Activated naive CD4-positive, alpha-beta T cell treated with Interleukin-2 at 50 U/mL for 16 hours (primary cell): ENCODE measurements at places on chromosomes 7 and 10.

DNA sequence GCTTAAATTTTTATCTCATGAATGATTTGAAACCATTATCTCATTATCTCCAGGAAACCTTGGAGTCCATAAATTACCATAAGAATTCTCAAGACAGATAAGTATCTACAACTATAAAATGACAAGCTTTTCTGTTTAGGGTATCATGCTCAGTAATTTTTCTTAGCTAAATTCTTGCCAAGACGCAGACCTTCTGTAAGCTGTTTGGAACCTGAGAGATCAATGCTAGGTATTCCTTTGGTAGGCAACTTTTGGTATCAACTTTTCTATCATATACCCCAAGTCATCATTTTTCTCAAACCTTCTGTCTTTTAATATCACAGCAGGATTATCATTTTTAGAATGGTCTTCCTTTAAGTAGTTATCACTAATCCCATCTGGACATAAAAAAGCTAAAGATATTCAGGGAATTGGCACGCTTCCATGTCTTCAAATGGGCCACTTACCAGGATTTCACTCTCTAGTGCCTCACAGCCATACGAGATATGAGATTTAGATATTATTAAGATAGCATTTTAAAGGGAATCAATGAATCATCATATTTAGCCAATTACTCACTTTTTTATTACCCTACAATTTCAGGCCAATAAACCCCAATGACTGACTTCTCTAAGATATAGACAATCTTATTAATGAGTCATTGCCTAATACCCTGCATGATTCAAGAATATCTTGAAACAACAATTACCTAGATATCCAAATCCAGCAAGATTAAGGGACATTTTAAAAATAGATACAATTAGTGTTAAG lies 544.1 kb downstream of the HTR7 start:
- no peak for DNase-seq

DNA sequence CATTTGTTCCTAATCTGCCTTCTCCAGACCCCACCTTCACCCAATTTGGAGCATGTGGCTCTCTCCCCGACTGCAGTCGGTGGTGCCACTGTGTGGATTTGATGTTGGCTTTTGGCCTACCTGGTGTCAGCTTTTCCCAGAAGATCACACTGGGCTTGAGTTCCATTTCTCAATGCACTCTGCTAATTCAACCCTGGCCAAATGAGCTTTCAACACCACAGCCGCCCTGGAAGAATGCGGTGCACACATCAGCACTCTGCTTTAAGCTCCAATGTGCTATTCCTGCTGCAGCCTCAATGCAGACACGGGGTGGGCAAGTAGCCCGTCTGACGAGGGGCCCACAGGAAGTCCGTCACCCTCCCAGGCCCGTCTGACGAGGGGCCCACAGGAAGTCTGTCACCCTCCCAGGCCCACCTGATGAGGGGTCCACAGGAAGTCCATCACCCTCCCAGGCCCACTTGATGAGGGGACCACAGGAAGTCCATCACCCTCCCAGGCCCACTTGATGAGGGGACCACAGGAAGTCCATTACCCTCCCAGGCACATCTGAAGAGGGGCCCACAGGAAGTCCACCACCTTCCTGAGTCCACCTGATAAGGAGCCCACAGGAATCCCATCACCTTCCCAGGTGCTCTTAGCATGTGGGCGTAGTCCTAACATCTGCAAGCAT lies 64.4 kb downstream of the ASB13 start:
- no peak for DNase-seq

GRCh38 chr7:128694738-128695137 lies 22.6 kb downstream of the GARIN1A start:
- no peak for DNase-seq

DNA sequence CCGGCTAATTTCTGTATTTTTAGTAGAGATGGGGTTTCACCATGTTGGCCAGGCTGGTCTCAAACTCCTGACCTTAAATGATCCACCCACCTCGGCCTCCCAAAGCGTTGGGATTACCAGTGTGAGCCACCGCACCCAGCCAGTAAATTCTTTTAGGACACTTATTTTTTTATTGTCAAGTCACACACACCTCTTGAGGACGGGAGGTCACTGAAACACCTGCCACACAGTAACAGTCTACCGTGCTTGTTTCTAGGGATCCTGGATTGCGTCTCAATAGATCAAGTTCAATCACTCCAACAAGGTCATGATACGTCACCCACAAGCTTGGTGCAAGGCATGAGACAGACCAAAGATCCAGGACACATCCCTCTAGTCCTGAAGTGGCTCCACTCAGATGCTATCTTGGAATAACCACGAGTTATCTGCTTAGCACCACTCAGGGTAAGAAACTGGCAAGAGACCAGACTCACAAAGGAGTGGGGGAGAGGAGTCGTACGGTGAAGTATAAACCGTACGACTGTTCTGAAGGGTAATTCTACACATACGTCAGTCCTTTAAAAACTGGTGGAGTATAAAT lies 58.9 kb upstream of the NCAPG2 start:
- DNase-seq, result no peak

GRCh38 chr10:103569896-103570295 lies 76.4 kb downstream of the NEURL1 start:
- no peak for DNase-seq

GRCh38 chr7:27389496-27389895 lies 146.9 kb downstream of the EVX1 start:
- DNase-seq, result no peak
